ENCODE measurements at places on chromosomes 1 and 21.

DNA sequence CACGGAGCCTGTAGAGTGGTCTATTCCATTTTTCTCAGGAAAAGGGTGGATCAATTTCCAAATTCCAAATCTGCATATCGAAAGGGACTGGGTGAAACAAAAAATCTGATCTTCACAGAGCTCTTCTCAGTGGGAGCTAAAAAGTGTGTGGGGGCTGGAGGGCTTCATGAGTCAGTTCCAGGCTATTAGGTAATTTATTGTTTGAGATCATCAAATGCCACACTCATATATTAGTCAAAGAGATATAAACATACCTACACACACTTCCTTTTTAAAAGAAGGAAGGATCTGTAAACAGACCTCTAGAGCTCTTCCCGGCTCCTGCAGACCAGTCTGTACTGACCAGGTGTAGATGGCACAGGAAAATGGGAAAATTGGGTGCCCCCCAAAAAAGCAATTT, 175.4 kb downstream of the ZBTB18 start:
- DNase-seq, result no peak

DNA sequence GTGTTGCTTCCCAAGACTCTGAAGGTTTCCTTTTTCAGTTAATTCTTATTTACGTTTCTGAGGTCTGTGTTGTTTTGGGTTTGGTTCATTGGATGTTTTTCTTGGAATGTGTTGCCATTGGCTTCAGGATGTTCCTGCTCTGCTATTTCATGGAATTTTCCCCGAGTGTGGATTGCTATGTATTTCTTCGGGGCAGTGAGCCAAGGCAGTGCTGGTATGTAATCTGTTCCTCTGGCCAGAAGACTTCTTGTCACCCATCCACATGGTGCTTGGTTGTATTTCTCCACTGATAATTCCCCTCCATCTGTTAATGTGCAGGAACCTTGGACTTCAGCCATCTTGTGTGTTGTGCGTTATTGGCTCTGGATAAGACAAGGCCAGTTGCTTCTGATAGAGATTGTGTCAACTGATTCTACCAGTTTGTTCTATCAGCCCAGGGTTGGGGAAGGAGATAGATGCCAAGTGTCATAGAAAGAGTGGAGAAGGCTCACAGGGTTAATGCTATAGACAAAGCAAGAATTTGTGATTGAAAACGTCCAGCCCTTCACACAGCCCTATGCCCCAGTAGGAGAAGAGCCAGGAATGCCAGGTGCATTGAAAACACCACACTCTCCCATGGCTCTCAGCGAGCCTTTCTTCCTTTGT, 505.2 kb downstream of the PLPP3 start:
- no peak for DNase-seq

DNA sequence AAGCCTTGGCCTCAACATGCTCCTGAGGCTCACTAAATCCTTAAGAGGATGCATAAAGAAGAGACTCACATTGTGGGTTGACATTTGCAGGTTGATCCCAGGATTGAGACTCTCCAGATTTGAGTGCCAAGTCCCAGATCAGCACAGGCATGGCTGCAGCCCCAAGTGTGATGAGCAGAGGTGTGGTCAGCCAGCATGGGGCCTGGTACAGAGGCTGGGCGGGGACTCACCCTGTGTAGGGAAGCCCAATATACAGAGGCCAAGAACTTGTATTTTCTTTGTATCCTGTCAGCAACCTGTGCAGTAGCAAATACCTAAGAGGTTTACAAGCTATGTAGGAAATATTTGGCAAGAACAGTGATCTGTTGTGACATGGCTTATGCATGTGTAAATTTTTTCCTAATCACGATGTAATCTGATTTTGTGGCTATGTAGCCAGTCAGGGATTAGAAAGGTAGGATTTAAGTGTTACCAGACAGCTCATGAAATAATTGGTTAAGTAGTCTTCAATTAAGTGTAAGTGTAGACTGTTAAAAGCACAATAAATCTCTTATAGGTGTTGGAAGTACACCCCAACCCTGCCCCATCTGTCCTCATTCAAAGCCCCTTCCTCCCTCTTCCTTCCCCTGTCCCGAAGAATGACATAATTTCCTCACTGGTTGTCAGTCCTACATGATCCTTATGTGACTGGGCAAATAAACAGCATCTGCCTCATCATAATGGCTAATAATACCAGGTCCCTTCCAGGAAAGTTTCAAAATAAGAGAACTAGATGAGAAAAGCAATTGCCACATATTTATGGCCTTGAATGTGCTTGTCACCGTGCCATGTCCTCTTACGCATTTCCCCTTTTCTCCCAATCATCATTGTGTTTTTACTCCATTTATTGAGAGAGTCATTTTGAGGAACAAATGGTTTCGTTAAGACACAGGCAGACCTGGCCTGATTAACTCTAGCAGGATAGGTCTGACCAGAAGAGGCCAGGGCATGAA, 120.9 kb downstream of the HLX start:
- DNase-seq, result no peak

DNA sequence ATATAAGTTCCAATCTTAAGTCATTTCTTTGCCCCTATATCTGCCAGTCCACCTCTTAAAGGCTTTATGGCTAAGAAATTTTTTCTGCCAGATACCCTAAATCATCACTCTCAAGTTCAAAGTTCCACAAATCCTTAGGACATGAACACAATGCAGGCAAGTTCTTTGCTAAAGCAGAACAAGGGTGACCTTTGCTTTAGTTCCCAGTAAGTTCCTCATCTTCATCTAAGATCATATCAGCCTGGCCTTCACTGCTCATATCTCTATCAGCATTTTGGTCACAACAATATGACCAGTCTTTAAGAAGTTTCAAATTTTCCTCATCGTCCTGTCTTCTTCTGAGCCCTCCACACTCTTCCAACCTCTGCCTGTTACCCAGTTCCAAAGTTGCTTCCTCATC, 402.2 kb upstream of the RUNX1 start:
- DNase-seq, result no peak

DNA sequence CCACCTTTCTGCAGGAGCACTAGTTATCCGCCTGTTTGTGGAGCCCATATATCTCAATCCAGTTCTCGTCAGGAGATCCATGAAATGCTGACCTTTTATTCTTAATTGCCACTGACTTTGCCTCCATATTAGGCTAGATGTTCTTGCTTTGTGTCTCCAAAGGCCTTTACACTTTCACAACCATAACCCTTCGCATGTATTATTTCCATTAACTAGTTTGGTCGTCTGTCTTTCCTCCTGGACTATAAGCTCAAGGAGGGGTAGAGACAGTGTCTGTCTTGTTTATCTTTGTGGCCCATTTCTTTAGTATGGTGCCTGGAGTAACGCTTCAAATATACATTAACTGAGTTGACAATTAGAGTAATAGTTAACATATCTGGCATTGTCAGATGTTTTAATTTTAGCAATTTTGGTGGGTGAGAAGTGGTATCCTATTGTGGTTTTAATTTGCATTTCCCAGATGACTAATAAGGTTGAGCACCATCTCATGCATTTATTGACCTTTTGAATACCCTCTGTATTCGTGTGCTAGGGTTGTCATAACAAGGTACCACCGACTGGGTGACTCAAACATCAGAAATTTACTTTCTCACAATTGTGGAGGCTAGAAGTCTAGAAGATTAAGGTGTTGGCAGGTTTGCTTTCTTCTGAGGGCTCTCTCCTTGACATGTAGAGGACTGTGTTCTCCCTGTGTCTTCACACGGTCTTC, 21.7 kb upstream of the IL12RB2 start:
- no peak for DNase-seq

- DNase-seq, result no peak
Observed at GRCh38 chr1:160666079-160666442, 19.2 kb upstream of the SLAMF1 start.

DNA sequence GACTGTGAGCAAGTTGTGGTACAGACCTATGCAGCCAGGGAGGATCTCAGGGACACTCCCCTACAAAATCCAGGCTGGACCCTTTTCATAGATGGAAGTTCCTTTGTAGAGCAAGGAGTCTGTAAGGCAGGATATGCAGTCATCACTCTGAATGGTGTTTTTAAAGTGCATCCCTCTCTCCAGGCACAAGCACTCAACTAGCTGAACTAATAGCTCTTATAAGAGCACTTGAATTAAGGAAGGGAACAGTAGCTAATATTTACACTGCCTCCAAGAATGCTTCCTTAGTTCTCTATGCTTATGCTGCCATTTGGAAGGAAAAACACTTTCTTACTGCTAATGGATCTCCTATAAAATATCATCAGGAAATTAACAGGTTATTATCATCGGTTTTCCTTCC, 27.0 kb upstream of the SMYD3 start:
- no peak for DNase-seq

GRCh38 chr1:198848206-198848605, 209.4 kb downstream of the PTPRC start:
- DNase-seq, result no peak

GRCh38 chr21:39012326-39013230, 170.7 kb downstream of the PSMG1 start:
- DNase-seq, result no peak

DNA sequence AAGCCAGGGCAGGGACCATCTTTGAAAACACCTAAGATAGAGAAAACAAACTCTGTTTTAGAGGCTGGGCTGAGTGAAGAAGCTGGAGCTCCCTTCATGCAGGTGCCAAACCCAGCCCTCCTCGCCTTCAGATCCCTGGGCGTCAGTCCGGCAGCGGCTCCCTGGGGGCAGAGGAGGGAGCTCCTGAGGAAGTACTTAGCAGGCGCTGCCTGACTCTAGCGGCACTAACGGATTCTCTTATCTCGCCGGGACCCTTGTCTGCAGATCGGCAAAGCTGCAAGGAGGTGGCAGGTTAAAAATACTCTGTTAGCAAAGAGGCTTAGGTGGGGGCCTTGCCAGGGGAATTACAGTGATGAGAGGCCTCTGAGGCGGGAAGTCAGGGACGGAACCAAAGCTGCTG, 79.6 kb downstream of the PLXNA2 start:
- no peak for DNase-seq

- DNase-seq, result no peak
Observed at GRCh38 chr1:211684791-211685190, 9.4 kb upstream of the NEK2 start.

DNA sequence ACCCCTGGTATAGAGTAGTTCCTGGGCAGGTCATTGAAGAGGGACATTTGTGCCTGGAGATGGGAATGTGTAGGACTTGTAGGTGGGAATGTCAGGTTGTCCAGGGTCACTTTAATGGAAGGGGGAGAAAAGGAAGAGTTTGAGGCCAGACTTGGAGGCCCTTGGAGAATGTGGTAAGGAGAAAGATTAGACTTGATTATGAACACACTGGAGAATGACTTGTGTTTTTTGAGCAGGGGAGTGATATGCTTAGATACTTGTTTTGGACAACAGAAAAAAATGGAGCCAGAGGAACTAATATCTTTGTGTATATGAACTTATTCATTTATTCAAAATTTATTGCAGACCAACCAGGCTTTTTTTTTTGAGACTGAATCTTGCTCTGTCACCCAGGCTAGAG, 17.9 kb downstream of the ELAPOR1 start:
- DNase-seq, result no peak

GRCh38 chr21:46116189-46116775, 18.4 kb downstream of the COL6A2 start:
- no peak for DNase-seq

DNA sequence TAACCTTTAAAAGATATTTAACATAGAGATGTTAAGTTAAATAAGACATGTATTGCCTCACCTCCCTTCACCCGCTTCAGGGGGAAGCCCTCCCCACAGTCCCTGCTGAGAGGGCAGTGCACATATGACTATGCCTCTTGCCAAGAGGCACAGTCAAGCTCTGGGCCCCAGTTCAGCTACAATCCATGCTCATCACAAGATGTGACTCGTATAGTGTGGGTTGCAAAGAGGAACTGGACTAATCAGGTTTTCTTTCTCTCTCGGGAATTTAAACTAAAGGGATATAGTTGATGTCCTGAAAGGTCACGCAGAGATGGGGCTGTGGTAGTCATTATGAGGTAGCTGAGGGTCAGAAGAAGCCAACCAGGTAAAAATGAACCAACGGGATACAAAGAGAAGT, 35.6 kb downstream of the LYST start:
- no peak for DNase-seq

- DNase-seq, result no peak
Observed at GRCh38 chr1:71068325-71069240, 12.3 kb downstream of the ZRANB2 start.

- no peak for DNase-seq
Observed at GRCh38 chr1:86421601-86422280, 2.2 kb upstream of the CLCA2 start.

DNA sequence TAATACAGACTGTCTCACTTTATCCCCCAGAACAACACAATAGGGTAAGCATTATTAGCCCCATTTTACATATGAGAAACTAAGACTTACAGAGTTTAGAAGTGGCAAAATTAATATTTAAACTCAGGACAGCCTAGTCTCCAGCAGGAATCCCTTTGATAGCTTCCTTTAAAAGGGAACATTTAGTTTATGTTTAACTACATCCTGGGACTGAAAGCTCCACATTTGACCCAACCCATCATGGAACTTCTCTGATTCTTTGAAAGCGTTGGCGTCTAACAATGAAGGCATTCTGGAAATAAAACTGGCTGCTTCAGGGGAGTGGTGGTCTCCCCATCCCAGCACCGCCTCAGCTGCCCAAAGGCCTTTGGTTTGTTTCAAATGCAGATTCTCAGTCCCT, 250.6 kb upstream of the NFIA start:
- no peak for DNase-seq

GRCh38 chr21:45104560-45104959, 30.2 kb downstream of the ADARB1 start:
- DNase-seq, result peak; percentile 55

DNA sequence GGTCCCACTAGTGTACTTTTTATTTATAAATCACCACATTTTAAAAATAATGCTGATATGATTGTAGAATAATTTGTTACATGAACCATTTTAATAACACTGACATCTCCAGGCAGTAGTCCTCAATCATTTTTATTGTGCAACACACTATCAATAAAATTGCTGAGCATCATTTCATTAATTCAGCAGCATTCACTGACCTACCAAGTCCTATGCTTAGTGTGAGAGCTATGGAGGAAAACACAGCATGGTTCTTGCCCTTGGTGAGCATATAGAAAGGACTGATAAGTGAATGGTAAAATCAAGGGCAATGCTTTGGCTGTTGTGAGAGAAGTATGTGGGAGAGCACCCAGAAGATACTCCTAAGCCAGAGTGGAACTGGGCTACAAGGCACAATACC, 119.7 kb downstream of the KCNT2 start:
- no peak for DNase-seq

- no peak for DNase-seq
Observed at GRCh38 chr1:227925582-227926198, 22.0 kb downstream of the WNT9A start.

- no peak for DNase-seq
Observed at GRCh38 chr1:211652371-211652770, 23.1 kb downstream of the NEK2 start.

DNA sequence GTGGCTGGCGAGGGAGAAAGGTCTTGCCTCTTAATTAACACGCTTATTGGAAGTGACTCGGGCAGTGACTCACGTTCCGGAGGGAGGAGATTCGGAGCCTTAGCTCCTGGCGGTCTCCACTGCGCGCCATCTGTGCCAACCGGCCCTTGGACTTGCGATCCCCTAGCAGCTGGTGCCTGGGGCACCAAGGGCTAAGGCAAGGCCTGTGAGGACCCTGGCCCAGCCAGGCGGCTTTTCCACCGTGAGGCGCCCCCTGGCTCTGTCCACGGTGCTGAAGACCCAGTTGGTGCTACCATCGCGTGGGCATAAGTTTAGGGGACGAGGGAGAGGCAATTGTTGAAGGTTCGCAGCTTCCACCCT, 1.3 kb upstream of the SYT6 start:
- DNase-seq, result no peak
